ENCODE measurements at places on chromosomes 4 and X.

DNA sequence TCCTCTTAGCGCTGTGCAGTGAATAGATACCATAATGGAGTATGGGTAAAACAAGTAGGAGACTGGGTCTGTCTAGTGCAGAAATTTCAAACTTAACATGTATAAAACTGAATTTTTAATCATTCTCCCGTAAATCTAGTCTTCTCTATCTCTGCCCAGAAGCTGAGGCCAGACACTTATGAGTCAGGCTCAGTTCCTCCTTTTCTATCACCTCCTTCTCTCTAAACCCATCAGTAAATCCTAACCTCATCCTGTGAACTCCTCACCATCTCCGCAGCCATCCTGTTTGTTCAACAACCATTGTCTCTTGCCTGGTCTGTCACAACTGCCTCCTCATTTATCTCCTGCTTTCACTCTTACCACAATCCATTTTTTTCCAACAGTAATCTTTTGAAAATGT lies 19.8 kb upstream of the SGMS2 start:
- no peak for DNase-seq

DNA sequence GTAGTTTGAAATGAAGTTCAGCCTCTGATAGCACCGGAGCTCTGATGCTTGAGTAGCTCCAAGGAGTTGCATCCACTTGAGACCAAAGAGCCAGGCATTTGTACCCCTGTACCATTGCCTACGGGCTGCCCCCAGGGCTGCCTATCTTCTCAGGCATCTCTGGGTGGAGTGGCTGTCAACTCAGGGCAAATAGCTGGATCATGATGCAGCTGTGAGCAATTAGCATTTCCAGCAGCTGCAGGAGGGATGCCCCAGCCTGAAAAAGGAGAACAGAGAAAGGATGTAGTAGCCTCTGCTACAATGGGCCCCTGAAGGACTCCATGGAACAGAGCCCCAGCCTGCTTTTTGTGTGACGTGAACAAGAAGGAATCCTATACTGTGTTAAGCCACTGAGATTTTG lies 492.6 kb downstream of the BCOR start:
- no peak for DNase-seq

DNA sequence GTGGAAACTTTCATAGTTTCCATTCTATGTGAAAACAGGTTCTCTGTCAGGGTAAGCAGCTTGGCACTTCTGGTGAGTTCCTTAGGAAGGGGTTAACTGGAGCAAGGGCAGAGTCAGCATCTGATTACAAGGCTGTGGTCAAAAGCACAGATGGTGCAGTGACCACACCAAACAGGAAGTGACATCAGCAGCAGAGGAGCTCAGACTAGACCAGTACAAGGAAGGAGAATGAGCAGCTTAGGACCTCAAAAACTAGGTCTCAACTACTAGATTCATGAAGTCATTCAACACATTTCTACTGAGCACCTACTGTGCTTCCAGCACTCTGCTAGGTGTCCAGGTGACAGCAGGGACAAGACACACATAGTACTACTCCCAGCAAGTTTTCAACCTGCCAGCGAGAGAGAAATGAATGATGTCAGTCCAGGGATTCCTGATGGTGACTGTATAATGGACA lies 130.2 kb downstream of the AMELX start:
- DNase-seq, result no peak

- DNase-seq, result no peak
Observed at GRCh38 chrX:70293621-70294020, 3.7 kb downstream of the KIF4A start.

DNA sequence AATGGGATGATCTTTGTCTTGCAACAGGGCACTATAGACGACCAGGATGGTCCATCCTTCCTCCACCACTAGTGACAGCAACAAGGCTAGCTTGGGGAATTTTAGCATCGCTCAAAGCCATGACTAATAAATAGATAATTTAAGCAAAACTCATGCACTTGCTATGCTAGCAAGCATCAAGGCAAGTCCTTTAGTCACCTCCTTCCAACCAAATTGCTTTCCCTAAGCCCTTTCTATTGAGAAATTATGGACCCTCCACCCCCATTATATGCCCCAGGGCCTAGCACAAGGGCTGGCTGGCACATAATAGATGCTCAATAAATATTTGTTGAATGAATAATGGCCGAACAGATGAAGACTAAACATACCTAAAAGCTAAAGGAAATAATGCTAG lies 28.6 kb downstream of the SLC16A2 start:
- no peak for DNase-seq

Data from GOT3 (cell line).